ENCODE measurements at places on chromosomes 6 and 20.

- DNase-seq, result no peak
These were observed 15.0 kb downstream of the SLC2A10 start for GRCh38 chr20:46724343-46724959.

- DNase-seq, result no peak
These were observed 5.1 kb upstream of the TXLNB start for GRCh38 chr6:139296927-139297326.

GRCh38 chr20:47167846-47168245, 188.7 kb downstream of the ZMYND8 start:
- no peak for DNase-seq

DNA sequence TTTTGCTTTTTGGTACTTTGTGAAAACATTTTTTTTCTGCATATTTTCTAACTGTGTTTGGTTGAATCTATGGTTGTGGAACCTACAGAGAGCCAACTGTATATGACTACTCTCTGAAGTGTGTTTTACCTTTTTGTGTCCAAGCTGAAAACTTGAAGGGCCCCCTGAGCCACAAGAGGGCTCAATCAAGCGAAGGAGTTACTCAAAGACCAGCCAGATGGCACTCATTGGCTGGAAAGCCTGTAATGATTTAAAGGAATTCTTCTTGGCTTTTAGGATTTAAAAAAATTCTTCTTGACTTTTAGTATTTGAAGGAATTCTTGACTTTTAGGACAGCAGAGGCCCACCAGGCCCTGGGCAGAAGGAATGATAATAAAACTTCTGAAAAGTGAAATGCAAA, 27.0 kb upstream of the ECI2 start:
- no peak for DNase-seq

DNA sequence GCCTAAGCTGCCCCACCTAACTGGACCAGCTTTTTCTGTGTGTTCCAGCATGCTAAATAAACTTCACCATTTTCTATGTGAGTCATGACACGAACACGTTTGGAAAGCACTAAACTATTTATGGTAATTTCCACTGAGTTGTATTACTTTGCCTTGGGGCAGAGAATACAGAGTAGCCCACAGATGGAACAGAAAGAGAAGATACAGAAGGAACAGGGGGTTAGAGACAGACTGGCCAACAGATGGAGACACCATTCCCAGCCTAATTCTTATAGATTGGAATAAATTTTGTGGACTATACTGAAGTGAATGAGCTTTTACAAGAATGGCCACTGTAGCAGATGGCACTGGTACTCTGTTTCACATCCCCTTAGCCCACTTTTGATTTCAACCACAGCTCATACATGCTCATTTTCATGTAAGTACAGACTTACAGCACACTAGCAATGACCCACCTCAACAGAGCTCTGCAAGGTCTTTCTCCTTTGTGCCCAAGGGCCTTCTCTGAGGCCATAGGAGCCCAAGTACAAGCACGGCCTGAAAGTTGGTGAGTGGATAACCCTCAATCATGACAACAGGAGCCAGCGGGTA, 13.1 kb upstream of the NT5DC1 start:
- no peak for DNase-seq

DNA sequence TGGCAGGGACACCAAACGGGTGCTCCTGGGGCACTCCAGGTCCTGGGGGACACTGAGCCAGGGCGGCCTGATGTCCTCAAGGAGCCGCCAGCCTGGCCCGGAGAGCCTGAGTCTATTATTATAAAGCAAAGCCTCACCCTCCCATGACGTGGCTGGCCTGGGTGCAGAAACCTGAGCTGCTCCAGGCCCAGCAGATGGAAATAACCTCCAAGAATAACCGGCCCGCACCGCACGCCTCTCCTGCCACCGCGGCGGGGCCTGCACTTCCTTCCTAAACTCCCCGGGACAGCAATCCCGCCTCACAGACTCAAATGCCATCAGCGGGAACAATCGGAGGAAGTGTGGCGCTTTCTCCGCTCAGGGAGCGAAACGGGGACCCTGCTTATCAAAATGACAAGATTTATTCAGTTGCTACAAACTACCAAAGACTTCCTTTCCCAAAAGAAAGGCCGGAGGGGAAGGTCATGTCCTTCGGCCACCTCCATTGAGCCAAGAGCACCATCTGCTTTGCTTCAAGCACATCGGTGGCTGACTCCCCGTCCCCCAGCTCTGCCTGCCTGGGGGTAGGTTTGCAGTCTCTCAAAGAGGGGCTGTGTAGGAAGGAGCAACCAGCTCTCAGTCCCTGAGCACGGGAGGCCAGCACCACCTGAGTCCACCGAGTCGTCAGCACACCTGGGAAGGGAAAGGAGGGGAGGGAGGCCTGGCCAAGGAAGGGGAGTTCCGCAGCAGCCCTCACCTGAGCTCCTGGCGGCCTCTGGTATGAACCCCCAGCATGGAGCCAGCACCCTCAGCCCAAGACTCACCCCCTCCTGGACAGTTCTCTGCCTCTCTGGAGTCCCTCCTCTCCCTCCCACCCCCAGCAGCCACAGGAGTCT, 78.6 kb upstream of the QKI start:
- no peak for DNase-seq

DNA sequence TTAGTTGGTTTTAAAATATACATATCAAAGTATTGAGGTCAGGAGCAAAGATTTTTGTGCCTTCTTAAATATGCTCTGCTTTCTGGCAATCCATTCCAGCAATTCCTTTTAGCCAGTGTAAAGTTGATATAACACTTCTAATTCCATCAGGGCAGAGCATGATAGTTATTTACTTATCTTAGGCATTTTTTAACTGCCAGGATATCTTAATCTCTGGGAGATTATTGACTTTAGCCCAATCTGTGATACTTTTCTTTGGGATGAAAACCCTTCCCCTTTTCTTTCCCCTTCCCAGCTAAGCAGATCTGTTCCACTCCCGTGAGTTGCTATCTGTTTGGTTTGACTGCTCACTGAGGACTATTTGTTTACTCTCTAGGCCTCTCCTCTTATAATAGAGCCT, 168.7 kb upstream of the RSPO3 start:
- no peak for DNase-seq

GRCh38 chr20:17896193-17896723, 72.3 kb downstream of the SNX5 start:
- DNase-seq, result no peak

- no peak for DNase-seq
These were observed 49.3 kb downstream of the RIN2 start for GRCh38 chr20:19807191-19807945.

DNA sequence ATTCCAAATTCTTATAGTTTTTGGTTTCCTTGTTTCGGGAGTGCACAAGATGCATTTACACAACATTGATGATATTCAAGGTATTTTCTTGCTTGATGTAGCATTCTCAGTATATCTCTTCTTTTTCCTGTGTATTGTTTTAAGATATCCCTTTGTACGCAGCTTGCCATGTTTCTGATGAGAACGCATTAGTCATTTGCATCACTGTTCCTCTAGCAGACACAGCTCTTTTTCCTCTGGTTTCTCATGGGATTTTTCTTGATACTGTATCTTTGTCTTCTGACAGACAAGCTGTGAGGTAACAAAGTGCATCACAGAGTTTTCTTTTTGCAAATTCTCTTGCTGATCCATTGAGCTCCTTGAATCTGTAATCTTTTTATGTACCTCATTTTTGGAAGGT, 146.4 kb downstream of the SLC22A3 start:
- no peak for DNase-seq

- DNase-seq, result no peak
These were observed 482.9 kb upstream of the EYS start for GRCh38 chr6:66189915-66190314.

DNA sequence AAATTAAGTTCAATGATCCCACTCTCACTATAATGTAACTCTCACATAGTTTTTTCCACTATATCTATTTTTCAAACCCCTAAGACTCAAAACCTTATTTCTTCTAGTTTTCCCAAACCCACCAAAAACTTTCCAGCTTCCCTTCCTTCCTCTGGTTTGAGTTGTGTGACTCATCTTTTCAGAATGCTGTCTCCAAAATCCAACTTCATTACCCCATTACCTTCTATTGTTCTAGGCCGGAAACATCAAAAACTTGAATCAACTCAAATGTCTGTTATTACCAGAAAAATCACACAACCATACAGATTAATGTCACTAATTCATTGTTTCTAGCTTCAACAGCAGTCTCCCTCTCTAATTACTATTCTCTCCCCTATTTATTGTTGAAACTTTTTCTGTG, 1090.3 kb downstream of the HACE1 start:
- no peak for DNase-seq

DNA sequence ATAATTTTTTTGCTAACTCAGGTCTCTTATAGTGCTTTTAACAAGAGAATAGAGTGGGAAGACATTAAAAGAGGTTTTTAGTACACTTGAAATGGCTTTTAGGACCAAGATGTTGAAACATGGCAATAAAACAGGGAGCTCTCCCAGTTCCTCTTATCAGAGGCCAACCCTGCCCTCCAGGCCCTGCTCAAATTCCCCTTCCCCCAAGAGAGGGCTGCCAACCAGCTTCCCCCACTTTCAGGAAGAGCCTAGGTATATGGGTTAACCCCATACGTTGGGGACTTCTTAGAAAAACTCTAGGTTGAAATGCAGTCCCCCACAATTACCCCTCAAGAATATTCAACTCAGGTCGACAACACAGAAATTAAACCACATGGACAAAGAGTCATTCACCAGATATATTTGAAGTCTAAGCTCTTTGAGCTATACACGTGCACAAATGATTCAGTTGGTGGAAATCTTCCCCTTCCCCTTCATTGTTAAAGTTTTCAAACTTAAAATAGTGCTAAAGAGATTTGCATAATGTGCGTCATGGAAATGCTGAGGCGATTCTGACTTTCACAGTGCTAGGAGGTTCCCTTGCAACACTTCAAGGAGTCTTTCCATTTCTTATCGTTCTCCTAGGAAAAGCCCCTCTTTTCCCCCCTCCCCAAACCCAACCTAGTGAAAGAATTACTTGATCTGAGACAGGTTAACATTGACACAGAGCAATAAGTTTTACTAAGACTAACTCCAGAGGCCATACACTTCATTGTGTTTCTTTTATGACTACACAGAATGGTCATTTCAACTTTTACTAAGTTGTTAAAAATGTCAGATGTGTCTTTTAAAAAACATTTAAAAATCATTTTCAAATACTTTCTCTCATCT, 49.8 kb upstream of the ENPP5 start:
- DNase-seq, result no peak

GRCh38 chr6:169800668-169801395, 49.4 kb downstream of the ERMARD start:
- no peak for DNase-seq

GRCh38 chr6:108102965-108103364, 28.4 kb upstream of the OSTM1 start:
- DNase-seq, result no peak

DNA sequence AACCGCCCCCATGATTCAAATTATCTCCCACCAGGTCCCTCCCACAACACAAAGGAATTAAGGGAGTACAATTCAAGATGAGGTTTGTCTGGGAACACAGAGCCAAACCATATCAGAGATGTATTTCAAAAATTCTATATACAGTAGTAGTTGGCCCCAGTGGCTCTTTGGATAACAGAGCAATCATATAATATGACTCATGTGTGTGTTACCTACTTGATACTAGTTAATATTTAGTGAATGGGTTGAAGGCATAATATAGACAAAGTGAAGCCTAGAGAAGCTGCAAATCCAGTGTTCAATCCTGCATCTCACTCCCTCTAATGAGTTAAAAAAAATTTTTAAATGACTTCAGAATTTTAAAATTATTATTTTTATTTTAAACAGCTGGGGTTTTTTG, 43.2 kb downstream of the KAT14 start:
- DNase-seq, result no peak

GRCh38 chr6:143058987-143059386, 1.7 kb upstream of the AIG1 start:
- DNase-seq, result no peak

DNA sequence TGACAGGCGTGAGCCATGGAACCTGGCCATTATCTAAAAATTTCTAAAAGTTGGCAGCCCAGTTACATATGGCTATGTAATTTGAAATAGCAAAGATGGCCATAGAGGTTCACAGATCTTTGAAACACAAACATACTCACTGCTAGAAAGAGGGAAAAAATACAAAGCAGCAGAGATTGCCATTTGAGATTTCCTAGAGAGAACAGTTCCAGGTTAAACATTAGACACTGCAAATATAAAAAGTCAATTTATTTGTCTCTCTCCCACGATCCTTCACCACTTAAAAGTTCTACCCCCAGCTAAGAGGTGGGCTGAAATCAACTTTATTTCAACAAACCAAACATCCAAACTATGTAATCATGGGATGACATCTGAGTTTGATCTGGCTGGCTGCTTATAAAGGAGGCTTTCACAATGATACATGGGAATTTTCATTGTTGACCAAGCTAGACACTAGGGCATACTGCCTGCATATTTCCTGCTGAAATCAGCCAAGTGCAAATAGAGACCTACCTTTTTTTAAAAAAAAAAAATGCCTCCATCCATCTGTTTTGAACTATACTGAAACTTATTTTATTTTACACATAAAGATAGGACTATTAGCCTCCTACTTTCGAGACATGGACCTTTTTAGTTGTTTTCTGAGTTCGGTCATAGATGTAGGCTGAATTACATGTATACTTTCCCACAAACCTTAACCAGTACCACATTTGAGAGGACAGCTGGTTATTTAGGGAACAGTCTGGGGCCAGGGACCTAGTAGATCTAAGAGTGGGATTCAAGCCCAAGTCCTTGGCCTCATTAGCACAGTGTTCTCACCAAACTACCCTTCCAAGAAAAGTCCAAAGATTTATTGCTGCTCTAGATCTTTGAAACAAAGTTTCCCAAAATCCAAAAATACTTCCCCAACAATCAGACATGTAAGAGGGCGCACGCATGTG, 16.6 kb downstream of the DCDC2 start:
- no peak for DNase-seq

GRCh38 chr20:23520185-23520584, 29.3 kb downstream of the CST8 start:
- DNase-seq, result no peak

DNA sequence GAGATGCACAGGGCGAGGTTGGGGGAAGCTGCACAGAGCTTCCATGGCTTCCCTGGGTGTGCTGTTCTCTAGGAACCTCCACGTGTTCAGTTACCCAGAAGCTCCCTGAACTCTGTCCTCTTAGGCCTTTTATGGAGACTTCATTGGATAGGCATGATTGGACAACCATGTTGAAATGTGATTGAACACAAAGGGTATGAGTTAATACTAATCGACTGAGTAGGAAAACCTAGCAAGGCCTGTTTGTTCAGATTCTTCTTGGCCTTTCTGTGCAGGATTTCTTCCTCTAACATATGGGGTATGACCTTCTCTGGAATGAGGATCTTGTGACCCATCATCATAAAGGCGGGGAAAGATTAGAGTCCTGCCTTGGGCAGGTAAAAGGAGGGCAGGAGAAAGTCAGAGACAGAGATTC, 70.7 kb upstream of the SMIM29 start:
- no peak for DNase-seq

DNA sequence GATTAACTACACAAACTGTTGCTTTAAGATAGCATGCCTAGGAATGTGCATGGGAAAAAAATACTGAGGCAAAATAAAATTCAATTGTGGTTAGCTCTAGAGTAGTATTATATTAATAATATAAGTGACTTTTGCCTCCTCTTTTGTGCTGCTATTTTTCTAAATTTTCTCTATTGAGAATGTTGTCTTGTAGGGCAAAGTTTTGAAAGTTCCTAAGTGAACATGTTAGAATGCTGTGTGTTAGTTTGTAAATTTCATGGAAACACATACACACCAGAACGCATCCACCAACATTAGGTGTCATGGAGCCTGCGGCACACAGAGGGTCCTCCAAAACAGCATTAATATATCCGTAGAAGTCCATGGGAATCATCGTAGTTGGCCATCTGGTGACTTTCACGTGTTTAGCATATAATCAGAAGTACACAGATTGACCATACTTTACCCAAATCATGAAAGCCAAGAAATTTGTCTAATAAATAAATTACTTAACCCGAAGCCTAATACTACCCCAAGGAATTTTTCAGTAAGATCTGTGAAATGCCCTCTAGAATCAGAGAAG, 25.6 kb downstream of the ARHGAP18 start:
- DNase-seq, result no peak
